ENCODE measurements at places on chromosomes 2 and 18.

GRCh38 chr18:199214-199613 is 40.9 kb downstream of the USP14 start:
- no peak for DNase-seq

- DNase-seq: no peak
These were observed 119.9 kb downstream of the COPS8 start for GRCh38 chr2:237205561-237205971.

DNA sequence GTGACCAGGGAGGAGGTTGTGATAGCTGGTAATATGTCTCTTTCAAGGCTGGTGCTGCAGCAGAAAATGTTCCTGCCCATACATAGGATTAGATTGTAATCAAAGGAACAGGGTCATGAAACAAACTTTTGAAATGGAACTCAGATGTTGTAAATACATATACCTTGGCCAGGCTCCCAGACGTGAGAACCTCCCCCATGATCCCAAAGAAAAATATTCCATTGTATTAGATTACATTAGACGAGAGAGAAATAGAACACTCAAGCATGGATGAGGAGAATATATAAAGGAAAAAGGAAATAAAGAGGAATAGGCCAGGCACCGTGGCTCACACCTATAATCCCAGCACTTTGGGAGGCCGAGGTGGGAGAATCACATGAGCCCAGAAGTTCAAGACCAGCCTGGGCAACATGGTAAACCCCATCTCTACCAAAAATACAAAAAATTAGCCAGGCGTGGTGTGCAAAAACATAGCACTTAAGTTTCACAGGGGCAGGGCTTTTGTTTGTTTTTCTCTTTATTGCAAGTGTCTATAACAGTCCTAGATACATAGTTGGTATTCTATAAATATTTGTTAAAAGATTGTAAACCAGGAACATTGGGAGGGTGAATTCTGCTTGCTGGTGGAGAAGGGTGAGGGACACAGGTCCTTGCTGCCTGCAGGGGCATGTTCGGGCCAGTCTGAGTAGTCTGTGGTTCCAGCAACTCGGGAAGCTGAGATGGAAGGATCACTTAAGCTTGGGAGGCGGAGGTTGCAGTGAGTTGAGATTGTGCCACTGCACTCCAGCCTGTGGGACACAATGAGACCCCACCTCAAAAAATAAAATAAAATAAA is 52.8 kb downstream of the RPL37A start:
- no peak for DNase-seq

- DNase-seq: no peak
These were observed 17.1 kb upstream of the IL1R2 start for GRCh38 chr2:101974663-101975062.

GRCh38 chr2:105866216-105867185 is 121.8 kb downstream of the NCK2 start:
- DNase-seq: no peak

- DNase-seq: no peak
These were observed 124.4 kb downstream of the MAP4K4 start for GRCh38 chr2:101821828-101822458.

GRCh38 chr2:221309892-221310583 is 262.1 kb downstream of the EPHA4 start:
- no peak for DNase-seq

DNA sequence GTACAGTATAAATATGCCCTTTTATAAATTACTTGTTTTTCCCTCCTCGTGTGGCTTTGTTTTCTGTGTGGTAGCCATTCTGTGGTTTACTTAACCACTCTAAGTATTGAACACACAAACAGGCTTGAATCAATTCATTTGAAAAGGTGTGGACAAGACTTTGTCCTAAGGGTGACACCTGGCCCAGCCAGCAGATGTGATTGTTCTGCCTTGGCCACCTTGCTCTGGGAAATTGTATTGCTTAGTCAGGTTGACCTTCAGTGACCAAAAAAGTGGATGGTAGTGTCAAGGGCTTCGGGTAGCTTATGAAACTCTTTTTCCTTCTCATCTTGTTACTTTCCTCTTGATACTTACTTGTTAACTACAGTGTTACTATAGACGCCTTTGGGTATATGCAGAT is 61.9 kb downstream of the DGKD start:
- DNase-seq: no peak

DNA sequence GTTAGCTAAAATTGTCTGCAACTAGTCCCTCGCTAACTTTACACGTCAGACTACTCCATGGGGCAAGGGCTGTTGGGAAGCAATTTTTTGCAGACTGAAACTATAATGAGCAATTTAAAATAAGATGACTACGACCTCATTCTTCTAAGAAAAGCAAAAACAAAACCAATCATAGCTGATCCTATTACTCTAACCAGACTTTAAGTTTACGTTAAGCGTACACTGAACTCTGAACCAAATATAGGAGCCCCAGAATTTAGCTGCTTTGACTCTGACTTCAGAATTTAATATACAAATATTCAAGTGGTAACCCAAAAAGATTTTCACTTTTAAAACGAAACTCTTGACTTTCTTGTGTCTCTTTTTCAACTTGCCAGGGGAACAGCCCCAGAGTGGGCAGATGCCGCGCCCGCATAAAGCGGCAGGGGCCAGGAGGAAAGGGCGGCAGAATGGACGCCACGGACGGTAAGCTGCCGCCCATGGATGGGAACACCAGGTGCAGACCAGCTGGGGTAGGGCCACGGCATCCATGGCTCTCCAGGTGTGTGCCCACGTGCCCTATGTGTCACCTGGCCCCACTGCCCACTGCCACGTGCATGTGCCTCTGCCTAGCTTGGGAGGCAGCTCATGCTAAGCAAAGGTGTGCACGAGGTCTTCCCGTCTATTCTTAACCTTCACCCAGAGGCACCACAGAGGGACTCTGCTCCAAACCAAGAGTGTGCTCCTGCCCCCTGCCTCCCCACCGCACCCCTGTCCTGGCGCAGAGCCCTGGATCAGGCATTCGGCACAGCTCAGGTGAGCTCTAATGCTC is 217.6 kb downstream of the HDAC4 start:
- DNase-seq: no peak

DNA sequence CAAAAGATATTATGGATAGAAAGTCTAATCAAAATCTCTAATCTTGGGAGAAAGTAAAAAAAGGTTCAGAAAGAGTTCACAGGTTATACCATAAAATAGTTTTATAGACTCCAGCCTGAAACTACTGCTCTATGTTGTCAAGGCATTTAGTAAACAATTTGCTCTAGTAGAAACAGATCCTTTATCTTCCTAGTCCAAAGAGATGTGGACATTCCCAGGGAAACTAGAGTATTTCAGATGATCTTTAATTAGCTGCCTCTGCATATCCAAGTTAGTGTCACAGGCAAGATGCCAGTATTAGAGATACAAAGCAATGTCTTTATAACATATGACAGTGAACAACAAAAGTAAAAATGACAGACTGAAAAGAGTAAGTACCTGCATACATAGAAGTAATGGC is 708.6 kb downstream of the CCDC85A start:
- no peak for DNase-seq

DNA sequence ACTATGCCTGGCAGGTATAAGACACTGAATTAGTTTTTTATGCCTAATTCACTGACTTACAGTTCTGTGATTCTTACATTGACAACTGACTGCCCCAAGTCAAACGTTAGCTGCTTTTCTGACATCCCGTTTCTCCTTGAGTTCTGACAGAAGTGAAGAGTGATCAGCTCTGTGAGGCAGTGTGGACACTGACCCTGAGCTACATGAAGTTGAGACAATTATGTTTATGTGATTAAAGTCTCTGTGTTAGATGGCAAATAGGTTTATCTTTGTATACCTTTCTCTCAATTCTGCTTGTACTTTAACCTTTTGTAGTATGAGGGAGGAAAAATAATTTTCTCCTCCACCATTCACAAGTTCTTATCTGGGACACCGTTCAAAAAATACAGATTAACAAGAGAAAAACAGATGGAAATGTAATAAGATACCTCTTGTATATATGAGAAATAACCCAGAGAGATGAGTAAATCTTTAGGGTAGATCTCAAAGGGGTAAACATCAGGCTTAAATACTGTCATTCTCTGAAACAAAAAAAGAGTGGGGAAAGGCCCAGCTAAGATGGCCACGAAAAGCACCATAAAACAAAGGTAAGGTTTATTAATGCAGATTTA is 85.4 kb upstream of the B3GNT2 start:
- no peak for DNase-seq

- DNase-seq: no peak
These were observed 76.2 kb upstream of the COL5A2 start for GRCh38 chr2:189255711-189256110.

- DNase-seq: no peak
These were observed 4.5 kb downstream of the RBKS start for GRCh38 chr2:27885661-27886060.

DNA sequence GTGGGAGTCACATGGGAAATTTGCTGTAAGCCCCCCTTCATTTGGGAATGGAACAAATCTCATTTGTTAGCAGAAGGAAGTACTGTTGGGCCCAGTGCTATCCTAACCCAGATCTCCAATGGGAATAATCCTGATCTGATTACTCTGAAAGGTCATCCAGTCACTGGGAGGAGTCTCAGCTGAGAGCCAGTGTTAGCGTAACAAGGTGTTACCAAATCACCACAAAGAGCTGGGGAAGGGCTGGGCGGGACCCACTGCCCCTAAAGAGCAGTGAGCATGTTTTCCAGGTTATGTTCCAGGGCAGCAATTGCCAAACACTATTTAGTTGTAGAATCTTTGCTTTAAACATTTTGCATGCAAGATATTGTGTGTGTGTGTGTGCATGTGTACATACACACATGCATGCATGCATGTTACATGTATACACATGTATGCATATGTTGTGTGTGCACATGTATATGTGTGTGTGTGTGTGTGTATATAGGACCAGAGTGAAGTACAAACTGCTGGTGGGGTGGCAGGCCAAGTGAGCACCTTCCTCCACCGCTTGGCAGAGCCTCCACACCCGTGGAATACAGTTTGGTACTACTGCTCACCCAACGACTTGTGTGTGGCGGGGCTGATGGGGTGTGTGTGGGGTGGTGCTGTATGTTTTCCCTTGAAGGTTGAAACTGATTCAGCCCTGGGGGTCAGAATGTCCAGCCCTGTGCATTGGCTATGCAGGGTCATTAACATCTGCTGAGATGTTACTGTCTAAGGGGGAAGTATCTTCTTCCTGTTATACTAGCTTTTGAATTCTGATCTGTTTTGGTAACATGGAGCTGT is 15.2 kb downstream of the INPP5D start:
- DNase-seq: no peak

DNA sequence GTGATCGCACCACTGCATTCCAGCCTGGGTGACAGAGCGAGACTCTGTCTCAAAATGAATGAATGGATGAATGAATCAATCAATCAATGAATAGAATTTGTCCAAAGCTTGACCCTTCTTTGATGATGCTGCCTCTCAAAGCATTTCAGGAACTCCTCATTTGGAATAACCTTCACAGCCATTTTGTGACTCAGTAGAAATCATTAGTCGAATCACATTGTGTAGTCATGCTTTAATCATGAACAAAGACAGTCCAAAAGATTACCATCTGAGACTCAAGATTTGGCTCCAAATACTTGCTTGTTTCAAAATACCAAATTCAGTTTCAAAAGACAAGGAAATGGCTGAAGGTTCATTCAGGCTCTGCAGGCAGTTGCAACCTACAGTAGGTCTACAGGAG is 83.1 kb downstream of the VWA3B start:
- no peak for DNase-seq

DNA sequence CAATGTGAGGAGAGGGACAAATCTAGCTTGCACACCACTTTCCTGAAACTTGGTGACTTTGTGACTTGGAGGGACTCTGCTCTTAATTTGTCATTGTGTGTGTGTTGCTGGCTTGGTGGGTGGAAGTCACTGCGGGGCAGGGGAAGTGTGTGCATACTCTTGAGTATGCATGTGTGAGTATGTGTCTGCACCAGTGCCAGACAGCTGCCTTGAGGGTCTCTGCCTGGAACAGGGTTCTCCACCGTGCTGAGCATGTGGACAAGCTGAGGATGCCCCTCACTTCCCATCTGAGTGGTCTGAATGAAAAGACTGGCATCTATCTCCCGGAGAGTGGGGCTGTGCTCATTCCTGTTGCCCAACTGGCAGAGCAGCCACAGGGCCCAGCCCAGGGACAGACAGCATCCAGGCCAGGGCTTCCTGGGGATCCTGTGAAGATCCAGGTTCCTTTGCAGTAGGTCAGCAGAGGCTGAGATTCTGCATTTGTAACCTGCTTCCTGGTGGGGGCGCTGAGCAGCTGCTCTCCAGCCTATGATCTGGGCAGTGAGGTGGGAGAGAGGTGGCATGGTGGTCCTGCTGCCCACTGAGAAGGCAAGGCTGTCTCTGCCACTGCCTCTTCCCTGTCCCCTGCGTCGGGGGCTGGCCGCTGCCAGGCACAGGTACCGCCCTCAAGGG is 138.9 kb upstream of the HAAO start:
- DNase-seq: no peak

DNA sequence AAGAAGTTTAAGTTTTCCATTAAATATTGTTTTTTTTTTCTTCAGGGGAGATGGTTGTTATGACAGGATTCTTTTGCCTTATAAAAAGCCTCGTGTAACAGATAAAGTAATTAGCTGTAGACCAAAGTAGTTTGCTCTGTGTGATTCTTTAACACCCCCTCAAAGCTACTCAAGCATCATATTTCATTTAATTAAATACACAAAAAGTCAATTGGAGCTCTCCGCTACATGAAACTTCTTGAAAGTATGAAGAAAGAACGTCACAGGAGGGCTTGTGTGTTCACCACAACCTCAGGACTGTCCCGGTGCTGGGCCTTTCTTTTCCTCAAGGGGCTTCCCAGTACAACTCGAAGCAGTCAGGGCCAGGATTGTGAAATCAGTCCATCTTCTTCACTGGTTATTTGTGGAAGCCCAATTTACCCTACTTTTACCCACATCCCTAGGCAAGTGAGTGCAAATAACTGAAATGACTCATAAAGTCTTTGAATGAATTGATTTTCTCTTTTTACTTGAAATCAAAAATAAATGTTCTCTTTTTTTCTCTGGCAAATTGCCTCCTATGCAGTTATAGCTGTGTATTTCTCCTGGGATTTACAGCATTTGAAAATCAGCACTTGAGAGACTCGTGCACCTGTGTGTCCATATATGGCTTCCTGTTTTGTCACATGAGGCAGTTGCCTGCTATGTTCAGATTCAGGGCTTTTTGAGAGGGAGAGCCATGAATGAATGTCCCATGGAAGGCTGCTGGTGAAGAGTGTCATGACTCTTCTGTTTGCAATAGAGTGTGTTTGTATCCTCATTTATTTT is 48.6 kb downstream of the LINC00305 start:
- no peak for DNase-seq

DNA sequence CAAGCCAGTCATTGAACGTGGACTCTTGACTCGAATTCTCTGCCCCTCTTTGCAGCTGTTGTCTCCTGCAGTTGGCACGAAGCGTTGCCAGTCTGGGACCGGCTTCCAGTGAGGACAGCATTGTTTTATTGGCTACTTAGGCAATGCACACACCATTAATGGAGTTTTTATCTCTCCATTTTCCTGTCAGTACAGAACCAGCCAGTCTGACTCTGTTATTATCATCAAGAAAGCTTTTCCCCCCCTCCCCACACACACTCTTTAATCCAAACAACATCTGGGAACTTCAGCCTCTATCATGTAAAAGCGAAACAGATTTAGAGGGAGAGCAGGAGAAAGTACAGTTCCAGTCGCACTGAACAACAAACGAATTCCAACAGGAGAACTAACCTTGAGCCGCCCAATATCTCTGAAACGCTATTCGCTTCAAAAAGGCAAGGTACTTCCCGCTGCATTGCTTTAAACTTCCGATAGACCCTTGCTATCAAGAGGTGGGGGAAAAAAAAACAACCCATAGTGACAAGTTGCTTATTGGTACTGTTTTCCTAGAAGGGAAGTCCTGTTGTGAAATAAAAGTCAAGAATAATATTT is 38.2 kb downstream of the ACVR1 start:
- DNase-seq: no peak

- no peak for DNase-seq
These were observed 26.6 kb upstream of the DYSF start for GRCh38 chr2:71426721-71427120.
